Mesangial cell (primary cell): ENCODE measurements at places on chromosomes 1 and 21. TPM values are rescaled to one million over a fixed set of nuclear protein-coding genes. Genes with fewer than 3 reads are reported as not detected.

The STUM gene
- under 0.01 TPM in 1 of 2 replicates, not detected in the other for total RNA-seq

The VASH2 gene
- 4.1 and 6.2 TPM in 2 replicates for total RNA-seq

The OR2T11 gene
- total RNA-seq: not detected in 2 replicates

The TRPM2 gene
- total RNA-seq: 1.3 and 2.1 TPM in 2 replicates

The MAN1C1 gene
- 0.49 and 1.6 TPM in 2 replicates for total RNA-seq

The TMCC2 gene
- total RNA-seq: 3.0 and 5.2 TPM in 2 replicates

The CCDC30 gene
- total RNA-seq: 0.49 and 2.4 TPM in 2 replicates

The KRTAP12-2 gene
- not detected in 2 replicates for total RNA-seq

The ESPN gene
- 0.25 and 0.33 TPM in 2 replicates for total RNA-seq

The FNDC7 gene
- total RNA-seq: under 0.01 TPM in 1 of 2 replicates, not detected in the other

The KAZN gene
- 3.6 and 11.0 TPM in 2 replicates for total RNA-seq

The DNASE2B gene
- total RNA-seq: 0.16 TPM in 1 of 2 replicates, not detected in the other

The OR2G2 gene
- total RNA-seq: not detected in 2 replicates

The CFAP74 gene
- under 0.01 TPM in 1 of 2 replicates, not detected in the other for total RNA-seq

The CHAF1B gene
- 2.3 and 12.1 TPM in 2 replicates for total RNA-seq

The IGSF3 gene
- 13.7 and 30.8 TPM in 2 replicates for total RNA-seq

The LRP8 gene
- 11.2 and 27.2 TPM in 2 replicates for total RNA-seq

The FLG2 gene
- not detected in 2 replicates for total RNA-seq

The SH2D2A gene
- total RNA-seq: 2.3 and 2.7 TPM in 2 replicates

The SHE gene
- under 0.01 TPM in 1 of 2 replicates, not detected in the other for total RNA-seq

The KIRREL1 gene
- total RNA-seq: 267 and 410 TPM in 2 replicates

The PPIAL4G gene
- not detected in 2 replicates for total RNA-seq

The TEDDM1 gene
- total RNA-seq: not detected in 2 replicates

The PLEKHG5 gene
- total RNA-seq: 14.2 and 16.1 TPM in 2 replicates
